ENCODE measurements at places on chromosomes 4 and X.

DNA sequence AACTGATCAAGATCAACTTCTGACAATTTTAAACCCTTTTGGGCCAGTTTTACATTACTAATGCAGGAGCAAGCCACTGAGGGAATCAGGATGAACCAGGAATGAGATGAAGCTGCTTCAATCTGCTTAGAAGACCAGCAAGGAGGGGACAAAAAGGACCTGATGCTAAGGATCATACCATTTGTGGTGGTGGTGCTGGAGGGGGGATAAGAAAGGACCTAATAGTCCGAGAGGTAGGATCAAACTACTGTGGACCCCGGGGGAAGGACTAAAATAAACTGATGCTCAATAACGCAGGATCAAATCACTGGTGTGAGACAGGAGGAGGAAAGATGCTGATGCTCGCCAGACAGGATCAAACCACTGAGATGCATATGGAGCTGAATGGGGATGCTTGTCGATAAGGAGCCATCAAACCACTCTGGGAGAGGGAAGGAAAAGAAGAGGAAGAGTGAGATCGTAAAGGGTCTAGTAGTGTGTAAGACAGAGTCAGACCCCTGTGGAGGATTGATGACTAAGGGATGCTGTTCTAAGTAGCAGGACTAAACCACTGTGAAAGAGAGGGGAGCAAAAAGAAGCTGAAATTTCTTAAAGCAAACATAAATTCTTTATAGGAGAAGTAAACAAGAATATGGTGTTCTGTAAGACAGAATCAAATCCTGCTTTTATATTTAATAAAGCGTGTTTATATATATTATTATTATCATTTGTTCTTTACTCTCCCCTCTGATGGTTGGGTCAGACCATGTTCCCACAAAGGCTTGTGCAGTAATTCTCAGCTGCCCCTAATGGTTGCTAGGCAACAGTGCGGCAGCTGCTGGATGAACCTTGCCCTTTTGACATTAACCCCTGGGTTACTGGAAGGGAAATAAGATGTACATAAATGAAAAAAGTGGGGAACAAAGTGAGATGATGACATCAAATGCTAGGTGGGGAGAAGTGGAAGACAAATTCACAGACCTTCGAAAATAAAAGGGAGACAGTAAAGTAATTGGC lies 432.5 kb upstream of the FGF16 start:
- DNase-seq = no peak

DNA sequence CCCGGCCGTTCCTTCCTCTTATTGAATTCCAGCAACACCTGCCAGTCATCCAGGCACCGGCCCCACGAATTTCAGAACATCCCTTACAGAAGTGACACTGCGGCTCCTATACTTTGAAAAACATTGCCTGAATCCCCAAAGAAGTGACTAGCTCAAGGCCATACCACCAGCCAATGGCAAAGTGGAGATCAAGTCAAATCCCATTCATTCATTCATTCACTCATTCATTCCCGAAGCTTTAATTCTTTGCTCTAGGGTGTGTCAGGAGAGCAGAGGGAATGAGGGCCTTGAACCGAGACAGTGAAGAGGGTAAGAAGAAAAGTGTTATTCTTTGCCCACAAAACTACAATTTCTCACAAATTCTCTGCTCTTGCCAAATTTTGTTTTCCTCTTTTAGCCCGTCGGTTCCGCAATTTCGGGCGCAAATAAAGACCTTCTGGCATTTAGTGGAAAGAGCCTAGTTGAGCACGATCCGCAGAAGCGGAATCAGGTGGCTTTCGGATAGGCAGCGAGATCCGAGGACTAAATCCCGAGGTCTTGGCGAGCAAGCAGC lies 824 bp upstream of the HMGB3 start:
- DNase-seq = no peak

- no peak for DNase-seq
These were observed 15.8 kb downstream of the SCD5 start for GRCh38 chr4:82782626-82783345.

DNA sequence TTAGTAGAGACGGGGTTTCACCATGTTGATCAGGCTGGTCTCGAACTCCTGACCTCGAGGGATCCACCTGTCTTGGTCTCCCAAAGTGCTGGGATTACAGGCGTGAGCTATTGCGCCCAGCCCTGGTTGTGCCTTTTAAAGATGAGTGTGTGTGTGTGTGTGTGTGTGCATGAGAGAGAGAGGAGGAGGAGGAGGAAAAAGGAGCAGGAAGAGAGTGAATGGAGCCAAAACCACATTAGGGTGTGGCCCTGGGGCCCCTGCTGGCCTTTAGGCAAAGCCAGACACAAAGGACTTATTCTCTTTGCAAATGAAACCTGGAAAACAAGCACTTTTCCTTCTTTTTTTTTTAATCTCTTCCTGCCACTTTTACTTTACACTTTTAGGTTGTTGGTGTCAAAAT lies 48.2 kb upstream of the KLF3 start:
- no peak for DNase-seq

Measured in activated naive CD4-positive, alpha-beta T cell (primary cell).